Right atrium auricular region (tissue), 2 donors: ENCODE measurements at places on chromosomes 3 and 15. TPM values are rescaled to one million over a fixed set of nuclear protein-coding genes. Genes with fewer than 3 reads are reported as not detected.
A peak's percentile ranks its signal among the peaks of the same experiment; 100 is the strongest.

- no peaks in the 10 kb centered on the region for H3K36me3 ChIP-seq
- H3K4me3 ChIP-seq, result peak overlapping the region; percentile 45
- DNase-seq, result peak; percentile 79
- H3K27me3 ChIP-seq, result no peaks in the 10 kb centered on the region
- peaks cover 74% of the 10 kb centered on the region for H3K4me1 ChIP-seq
- H3K27ac ChIP-seq, result peak overlapping the region; percentile 78
These were observed 135.7 kb upstream of the IL12A start for GRCh38 chr3:159852821-159853505.

DNA sequence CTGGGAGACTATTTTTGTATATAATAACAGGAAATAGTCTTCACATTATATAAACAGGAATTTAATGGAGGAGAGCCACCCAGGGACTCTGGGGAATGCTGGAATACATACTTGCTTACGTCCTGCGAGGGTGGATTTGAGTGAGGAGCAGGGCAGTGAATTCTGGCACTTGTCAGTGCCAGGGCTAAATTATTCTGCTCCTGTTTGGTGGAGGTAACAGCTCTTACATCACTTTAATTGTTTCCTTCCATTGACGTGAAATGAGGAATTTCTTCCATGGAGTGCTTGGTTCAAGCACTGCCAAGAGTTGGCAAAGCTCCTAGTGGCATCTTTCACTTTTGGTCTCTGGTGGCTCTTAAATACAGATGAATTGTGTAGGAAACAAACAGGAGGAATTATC is 94.1 kb upstream of the GOLGA8J start:
- no peak for DNase-seq
- H3K27ac ChIP-seq, result no peak overlapping the region
- no peak overlapping the region for H3K4me3 ChIP-seq
- no peaks in the 10 kb centered on the region for H3K27me3 ChIP-seq
- H3K36me3 ChIP-seq, result no peaks in the 10 kb centered on the region

DNA sequence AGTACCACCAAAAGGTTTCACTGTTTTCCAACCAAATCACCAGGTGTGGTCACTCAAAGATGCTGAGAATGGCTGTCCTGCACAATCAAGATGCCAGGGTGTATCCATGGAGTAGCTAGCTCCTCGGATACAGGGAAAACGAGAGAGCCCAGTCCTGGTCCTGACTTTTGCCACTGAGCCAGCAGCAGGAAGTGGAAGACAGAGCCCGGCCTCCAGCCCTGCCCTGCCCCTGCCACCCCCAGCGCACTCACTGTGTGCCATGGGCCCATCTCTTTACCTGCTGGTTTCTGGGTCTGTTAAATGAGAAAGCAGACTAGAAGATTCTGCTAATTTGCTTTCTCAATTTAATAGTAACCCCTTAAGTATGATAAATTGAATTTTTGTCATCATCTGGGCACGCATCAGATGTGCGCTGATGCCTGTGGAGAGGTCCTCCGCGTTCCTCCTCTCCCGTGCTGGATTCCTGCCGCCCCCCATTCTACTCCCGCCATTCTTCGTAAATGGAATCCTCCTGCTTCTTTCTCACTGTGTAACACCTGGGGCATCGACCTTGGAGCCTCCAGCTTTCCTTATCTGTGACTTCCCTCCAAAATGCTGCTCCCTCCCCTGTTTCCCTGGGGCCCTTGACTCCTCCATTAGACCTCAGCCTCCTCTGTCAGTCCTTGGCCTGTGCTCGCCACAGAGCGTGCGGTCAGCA is 18.0 kb downstream of the TNFAIP8L3 start:
- no peak for DNase-seq
- peak overlapping the region; percentile 70 for H3K27ac ChIP-seq
- no peaks in the 10 kb centered on the region for H3K27me3 ChIP-seq
- no peaks in the 10 kb centered on the region for H3K4me1 ChIP-seq
- no peaks in the 10 kb centered on the region for H3K36me3 ChIP-seq

GRCh38 chr3:189547448-189547847 is 83.7 kb upstream of the TP63 start:
- no peak for DNase-seq
- H3K4me3 ChIP-seq, result no peak overlapping the region
- no peaks in the 10 kb centered on the region for H3K4me1 ChIP-seq

GRCh38 chr3:14142567-14143270 is 17.9 kb downstream of the TMEM43 start:
- H3K4me1 ChIP-seq, result no peaks in the 10 kb centered on the region
- peak overlapping the region; percentile 93 for H3K27ac ChIP-seq
- H3K36me3 ChIP-seq, result peaks cover 59% of the 10 kb centered on the region
- no peak overlapping the region for H3K4me3 ChIP-seq
- no peaks in the 10 kb centered on the region for H3K27me3 ChIP-seq

DNA sequence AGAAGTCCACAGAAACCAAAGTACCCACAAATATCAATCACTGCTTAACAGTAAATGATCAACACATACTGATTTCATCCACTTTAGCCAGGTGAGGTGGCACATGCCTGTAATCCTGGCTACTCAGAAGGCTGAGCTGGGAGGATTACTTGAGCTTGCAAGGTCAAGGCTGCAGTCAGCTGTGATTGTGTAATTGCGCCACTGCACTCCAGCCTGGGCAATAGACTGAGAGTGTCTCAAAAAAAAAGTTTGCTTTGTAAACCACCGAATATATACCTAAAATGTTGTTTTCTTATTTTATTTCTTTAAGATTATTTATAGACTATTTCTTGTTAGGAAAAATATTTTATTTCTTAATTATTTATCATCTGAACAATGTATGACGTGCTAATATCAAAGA is 8.7 kb upstream of the ATP13A4 start:
- no peaks in the 10 kb centered on the region for H3K27me3 ChIP-seq
- H3K27ac ChIP-seq, result no peak overlapping the region
- peaks cover 3% of the 10 kb centered on the region for H3K4me1 ChIP-seq
- DNase-seq, result no peak
- no peak overlapping the region for H3K4me3 ChIP-seq

GRCh38 chr3:123687286-123687685 is 102.4 kb upstream of the HACD2 start:
- no peak overlapping the region for H3K4me3 ChIP-seq
- H3K27me3 ChIP-seq, result no peaks in the 10 kb centered on the region
- H3K27ac ChIP-seq, result no peak overlapping the region
- H3K4me1 ChIP-seq, result peaks cover 5% of the 10 kb centered on the region

- H3K27ac ChIP-seq, result peak overlapping the region; percentile 97
- no peak for DNase-seq
- H3K36me3 ChIP-seq, result peaks cover 6% of the 10 kb centered on the region
- H3K27me3 ChIP-seq, result no peaks in the 10 kb centered on the region
- H3K4me3 ChIP-seq, result peak overlapping the region; percentile 96
These were observed 3.2 kb downstream of the AKAP13 start for GRCh38 chr15:85383470-85384148.

- H3K4me3 ChIP-seq, result no peak overlapping the region
- DNase-seq, result no peak
- no peak overlapping the region for H3K27ac ChIP-seq
- no peaks in the 10 kb centered on the region for H3K36me3 ChIP-seq
- no peaks in the 10 kb centered on the region for H3K27me3 ChIP-seq
These were observed 2.8 kb upstream of the ATP2B2 start for GRCh38 chr3:10508235-10508618.

DNA sequence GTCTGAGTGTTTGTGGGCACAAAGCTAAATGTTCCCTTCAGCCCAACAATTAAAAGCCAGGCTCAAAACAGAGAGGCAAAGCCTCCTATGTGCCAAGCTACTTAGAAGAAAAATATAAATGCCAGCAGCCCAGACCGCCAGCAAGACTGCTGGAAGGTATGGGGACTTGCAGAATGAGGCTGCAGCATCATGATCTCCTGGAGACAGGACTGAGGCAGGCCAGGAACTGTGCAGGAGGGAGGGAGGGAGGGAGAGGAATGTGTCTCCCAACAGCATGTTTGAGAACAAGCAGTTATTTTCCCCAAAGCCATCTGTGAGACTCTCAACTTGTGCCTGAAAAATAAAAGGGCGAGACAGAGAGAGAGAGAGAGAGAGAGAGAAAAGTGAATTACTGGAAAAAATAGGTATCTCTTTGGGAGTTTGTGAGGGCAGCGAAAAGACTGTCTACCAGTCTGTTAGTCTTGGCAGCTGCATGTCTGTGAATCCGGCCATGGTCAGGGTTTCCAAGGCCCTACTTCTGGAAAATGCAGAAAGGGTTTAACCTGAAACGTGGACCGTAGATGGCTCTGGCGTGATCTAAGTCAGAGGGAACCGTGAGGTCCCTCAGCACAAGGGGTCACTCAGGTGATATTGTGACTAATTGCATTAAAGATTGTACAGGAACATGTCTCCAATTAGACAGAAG is 139.7 kb upstream of the COL8A1 start:
- no peak overlapping the region for H3K4me3 ChIP-seq
- no peak for DNase-seq
- H3K4me1 ChIP-seq, result no peaks in the 10 kb centered on the region
- no peak overlapping the region for H3K27ac ChIP-seq
- no peaks in the 10 kb centered on the region for H3K27me3 ChIP-seq

DNA sequence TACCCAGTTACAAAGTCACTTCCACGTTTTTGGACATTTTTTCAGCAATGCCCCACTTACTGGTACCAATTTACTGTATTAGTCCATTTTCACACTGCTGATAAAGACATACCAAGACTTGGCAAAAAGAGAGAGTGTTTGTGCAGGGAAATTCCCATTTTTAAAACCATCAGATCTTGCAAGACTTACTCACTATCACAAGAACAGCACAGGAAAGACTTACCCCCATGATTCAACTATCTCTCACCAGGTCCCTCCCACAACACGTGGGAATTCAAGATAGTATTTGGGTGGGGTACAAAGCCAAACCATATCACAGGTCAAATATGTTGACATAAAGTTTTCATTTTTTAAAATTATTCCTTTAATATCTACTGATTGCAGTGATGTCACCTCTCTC is 16.2 kb upstream of the ABI3BP start:
- H3K27me3 ChIP-seq, result no peaks in the 10 kb centered on the region
- no peak overlapping the region for H3K27ac ChIP-seq
- no peak for DNase-seq

DNA sequence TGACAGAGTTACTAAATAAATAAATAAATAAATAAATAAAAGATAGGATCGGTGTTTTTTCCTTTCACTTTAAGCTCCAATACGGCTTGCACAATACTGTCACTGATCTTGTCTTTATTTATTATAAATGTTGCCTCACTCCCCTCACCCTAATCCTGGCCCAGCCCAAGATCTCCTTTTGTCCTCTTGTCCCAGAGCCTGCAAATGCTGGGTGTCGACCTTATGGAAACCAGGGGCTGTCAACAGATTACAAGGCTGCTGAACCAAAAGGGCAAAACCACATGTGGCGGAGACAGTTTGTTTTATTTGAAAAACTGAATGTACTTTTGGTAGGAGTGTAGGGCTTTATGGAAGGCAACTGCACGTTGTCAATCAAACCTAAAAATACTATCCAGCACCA is 75.9 kb downstream of the RFTN1 start:
- no peaks in the 10 kb centered on the region for H3K36me3 ChIP-seq
- no peaks in the 10 kb centered on the region for H3K4me1 ChIP-seq
- DNase-seq, result no peak
- no peaks in the 10 kb centered on the region for H3K27me3 ChIP-seq
- H3K4me3 ChIP-seq, result no peak overlapping the region
- H3K27ac ChIP-seq, result no peak overlapping the region

GRCh38 chr3:12232785-12233300 is 56.0 kb upstream of the PPARG start:
- peaks cover 4% of the 10 kb centered on the region for H3K4me1 ChIP-seq
- H3K27me3 ChIP-seq, result no peaks in the 10 kb centered on the region
- no peaks in the 10 kb centered on the region for H3K36me3 ChIP-seq
- no peak for DNase-seq
- no peak overlapping the region for H3K4me3 ChIP-seq

GRCh38 chr3:187773233-187774184 is 28.2 kb upstream of the BCL6 start:
- no peaks in the 10 kb centered on the region for H3K36me3 ChIP-seq
- H3K27ac ChIP-seq, result no peak overlapping the region
- H3K4me3 ChIP-seq, result no peak overlapping the region
- H3K4me1 ChIP-seq, result peaks cover 12% of the 10 kb centered on the region
- H3K27me3 ChIP-seq, result no peaks in the 10 kb centered on the region

The MESP2 gene
- not detected for total RNA-seq

The CKMT1B gene
- total RNA-seq, result not detected

The PRRT3 gene
- 1.9 TPM for total RNA-seq

The APBA2 gene
- total RNA-seq, result 0.48 TPM

The CAND2 gene
- total RNA-seq, result 77.4 TPM

The WDR93 gene
- total RNA-seq, result 0.20 TPM

The PROK2 gene
- total RNA-seq, result not detected
